Left hindlimb (tissue), 1 donor: ENCODE measurements at places on chromosomes 3 and 15.

DNA sequence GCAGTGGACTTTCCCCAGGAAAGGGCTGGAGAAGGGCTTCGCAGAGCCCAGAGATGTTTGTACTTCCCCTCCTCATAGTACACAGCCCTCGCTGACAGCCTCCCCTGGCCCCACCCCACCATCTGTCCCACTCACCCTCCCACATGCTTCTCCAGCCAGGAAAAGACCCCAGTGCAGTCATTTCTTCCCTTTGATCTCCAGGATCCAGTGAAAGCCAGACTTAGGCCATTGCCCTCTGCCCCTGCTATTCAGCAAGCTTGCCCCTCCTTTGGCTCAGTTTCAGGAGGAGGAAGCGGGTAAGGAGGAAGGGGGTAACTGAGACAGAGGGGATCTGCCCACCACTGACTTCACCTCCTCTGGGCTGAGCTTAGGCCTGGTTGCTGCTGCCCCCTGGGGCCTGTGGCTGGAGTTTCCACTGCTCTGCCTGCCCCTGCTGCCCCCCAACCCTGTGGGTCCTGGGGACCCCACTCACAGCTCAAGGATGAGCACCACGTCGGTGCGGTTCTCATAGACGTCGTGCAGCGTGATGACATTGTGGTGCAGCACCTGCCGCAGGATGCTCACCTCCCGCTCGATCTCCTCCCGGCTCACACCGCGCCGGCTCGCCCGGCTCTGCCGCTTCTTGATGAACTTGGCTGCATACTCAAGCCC lies 63.1 kb downstream of the DAPK2 start:
- no peak for DNase-seq

DNA sequence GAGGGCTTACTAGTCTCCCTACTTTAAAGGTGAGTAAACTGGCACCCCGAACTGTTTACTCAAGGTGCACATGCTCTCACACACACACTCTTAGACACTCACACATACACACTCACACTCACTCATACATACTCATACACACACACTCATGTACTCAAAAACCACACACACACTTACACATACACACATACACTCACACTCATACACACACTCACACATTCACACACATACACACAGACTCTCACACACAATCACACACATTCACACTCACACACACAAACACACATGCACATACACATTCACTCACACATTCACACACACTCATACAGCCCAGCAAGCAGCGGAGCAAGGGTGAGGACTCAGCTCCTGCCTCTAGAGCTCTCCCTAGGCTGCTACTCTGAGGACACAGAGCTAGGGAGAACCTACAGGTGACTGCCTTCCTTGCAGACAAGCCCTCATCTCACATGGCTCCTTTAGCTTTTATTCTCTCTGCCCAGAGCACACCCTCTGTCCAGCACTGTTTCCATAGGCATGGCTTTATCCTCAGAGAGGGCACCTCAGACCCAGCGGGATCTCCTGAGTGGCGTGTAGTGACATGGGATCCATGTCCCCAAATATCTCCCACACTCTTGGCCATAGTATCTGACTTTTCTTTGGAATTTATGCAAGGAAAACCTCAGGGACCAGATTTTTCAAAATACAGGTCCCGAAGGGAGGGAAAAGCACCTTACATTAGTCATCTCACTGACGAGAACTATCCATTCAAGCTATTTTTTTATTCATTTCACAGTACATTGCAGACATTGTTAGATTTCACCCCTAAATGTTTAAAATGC lies 26.2 kb upstream of the ATG7 start:
- no peak for DNase-seq

DNA sequence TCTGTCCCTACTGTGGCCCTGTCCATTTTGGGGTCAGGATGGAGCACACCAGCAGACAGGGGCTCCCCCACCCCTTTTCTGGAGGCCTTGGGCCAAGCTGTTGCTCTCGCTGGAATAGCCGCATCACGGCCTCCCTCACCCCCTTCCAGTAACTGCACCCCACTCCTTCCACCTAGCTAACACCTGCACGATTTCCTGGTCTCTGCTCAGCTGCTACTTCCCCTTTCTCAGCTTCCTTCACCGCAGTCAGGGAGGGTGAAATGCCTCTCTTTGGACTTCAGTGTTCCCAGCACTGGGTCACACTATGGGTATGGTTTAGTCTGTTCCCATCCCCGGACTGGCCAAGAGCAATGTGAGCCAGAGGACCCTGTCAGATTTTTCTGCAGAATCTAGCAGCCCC lies 400.2 kb downstream of the MCTP2 start:
- DNase-seq, result no peak

GRCh38 chr3:122982216-122983185 lies 45.1 kb downstream of the SEMA5B start:
- no peak for DNase-seq

GRCh38 chr3:183904833-183905780 lies 20.4 kb upstream of the PARL start:
- DNase-seq, result no peak

DNA sequence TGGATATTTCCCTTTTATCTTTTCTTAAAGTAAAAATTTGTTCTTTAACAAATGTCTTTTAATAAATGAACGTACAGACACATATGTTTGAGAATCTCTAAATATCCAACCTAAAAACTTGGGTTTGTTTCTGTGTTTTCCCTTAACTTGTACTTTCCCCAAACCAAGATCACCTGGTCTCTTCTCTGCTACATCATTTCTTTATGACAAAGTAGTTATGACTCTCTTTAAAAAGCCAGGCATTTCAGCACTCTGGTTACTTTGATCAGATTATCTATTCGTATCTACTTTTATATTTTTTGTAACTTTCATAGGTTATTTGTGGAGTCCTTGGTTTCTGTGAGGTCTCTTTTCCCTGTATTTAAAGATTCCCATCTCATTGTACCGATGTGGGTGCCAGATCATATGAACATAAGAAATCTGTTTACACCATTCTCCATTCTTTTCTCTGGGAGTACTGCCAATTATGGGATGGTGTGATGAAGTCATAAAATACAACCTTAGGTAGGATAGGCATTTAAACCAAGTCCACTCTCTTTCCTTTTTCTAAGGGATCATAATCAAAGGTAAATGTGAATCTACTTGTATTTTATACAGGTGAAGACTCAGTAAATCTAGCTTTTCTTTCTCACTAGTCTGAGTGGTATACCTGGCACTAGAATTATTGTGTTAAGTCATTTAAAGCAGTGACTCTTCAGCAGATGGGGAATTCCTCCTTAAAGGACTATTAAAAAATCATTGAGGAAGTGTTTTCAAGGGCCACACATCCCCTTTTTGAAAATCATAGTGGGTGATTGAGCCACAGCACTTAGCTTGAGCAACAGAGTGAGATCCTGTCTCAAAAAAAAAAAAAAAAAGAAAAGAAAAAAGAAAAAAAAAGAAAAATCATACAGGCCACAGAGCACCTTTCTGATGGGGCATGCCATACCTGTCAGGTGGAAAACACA lies 12.4 kb upstream of the NFKBIZ start:
- no peak for DNase-seq

GRCh38 chr15:55683376-55683775 lies 59.6 kb downstream of the PRTG start:
- no peak for DNase-seq
